Left renal cortex interstitium (tissue), 4 donors: ENCODE measurements at places on chromosomes 11 and 22.
A peak's percentile ranks its signal among the peaks of the same experiment; 100 is the strongest.

DNA sequence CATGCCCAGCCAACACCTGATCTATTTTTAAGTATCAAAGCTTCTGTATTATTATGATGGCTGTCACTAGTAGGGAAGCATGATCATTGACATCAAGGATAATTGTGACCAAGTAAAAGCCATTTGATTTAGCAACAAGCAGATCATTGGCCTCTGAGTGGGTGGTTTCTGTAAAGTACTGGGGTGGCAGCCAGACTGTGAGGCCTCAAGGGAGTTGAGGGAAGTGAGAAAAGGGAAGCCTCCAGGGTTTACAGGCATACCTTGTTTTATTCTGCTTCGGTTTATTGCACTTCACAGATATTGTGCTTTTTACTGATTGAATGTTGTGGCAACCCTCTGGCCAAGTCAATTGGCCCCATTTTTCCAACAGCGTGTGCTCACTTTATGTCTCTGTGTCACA lies 60.1 kb downstream of the PRR5L start:
- DNase-seq: no peak

- DNase-seq: no peak
Measured at GRCh38 chr22:45497351-45498145, 5.1 kb upstream of the FBLN1 start.

DNA sequence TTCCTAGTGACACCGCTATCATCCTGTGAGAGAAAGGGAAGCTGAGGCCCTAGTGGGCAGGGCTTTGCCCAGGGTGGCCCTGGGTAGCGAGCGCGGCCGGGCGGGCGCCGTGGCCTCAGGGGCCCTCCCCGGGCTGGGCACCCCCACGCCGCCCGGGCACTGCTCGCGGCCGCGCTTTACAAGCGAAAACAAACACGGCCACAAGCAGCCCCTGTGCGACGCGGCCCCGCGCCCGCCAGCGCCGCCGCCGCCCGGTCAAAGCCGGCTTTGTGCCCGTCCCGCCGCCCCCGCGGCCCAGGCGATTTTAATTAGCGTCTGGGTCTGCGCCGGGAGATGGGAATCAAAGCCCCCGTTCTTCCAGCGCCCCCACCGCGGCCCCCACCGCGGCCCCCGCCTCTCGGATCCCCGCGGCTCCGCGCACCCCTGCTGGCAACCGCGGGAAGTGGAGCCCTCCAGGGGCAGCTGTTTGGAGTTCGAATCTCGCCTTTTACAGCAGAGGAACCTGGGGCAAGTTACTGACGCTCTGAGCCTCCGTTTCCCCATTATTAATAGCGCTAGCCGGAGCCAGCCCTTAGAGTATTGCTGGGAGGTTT lies 47.9 kb downstream of the CHRDL2 start:
- no peak for DNase-seq

DNA sequence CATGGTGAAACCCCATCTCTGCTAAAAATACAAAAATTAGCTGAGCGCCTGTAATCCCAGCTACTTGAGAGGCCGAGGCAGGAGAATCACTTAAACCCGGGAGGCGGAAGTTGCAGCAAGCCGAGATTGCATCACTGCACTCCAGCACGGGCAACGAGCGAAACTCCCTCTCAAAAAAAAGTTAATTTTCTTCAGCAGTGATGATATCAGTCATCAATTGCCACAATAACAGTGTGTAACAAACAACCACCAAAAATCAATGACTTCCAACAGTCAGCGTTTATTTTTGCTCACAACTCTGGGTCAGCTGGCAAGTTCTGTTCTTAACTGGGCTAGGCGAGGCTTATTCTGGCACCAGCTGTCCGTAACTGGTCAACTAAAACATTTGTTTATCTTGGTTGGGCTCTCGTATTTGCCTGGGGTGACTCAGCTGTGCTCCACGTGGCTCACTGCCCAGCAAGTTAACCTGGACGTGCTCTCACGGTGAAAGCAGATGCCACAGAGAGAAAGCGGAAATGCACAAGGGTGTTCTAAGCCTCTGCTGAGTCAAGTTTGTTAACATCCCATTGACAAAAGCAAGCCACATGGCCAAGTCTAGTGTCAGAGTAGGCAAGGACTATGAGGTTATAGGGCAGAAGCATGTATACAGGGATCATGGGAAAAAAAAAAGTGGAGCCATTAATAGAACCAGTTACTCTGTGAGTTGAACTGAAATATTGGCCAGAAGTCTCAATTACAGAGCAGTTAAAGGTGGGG lies 52.1 kb downstream of the LHFPL7 start:
- peak; percentile 18 for DNase-seq

DNA sequence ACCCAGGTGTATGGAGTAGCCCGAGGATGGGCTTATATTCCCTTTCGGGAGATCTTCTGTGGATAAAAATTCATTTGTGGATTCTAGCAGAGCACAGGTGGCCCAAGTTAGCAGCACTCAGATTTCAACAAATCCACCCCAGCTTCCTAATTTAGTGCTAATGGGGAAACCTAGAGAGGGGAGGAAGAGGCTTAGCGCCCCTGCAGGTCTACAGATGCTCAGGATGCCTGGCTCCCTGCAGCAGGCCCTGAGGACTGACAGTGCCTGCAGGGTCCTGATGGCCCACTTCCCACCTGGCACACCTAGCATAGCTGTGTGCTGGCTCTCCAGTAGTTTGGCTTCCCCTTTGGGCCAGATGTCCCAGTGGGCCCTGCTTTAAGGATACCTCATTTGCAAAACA lies 6.5 kb downstream of the DGAT2 start:
- DNase-seq: no peak

- DNase-seq: no peak
Measured at GRCh38 chr11:110113505-110113904, 20.3 kb downstream of the ZC3H12C start.

- no peak for DNase-seq
Measured at GRCh38 chr22:46748206-46748907, 10.3 kb upstream of the CERK start.

DNA sequence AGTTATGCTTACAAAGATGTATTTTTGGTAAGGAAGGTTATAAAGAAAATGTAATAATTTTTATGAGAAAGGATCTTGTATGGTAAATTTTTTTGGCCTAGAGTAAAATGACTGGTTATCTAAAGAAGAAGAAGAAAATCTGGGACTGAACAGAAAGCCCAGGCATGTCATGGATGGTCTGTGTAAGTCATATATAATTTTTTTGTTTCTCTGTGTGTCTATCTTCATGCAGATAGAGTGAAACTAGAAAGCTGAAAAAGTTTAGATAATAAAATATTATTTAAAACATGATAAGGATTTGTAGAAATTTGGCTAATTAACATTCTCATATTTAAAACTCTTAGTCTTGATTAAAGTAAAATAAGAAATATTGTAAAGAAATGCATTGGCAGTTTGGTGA lies 27.6 kb upstream of the MPEG1 start:
- DNase-seq: no peak

DNA sequence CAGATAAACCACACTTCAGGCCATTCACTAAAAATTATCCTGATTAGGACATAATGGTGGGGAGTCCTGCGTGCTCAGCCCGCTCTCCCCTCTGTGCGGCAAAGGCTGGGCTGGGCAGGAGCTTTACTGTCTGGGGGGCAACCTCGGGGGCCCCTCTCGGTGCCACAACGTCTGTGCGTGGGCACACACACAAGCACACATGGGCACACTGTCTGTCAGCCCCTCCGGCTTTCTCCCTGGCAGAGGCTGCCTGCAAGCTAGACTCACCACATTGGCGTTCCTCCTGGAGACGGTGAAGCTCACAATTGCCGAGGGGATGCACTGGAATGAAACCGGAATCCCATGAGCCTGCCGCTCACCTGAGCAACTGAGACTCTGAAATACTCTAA lies 5.2 kb downstream of the MLC1 start:
- no peak for DNase-seq

DNA sequence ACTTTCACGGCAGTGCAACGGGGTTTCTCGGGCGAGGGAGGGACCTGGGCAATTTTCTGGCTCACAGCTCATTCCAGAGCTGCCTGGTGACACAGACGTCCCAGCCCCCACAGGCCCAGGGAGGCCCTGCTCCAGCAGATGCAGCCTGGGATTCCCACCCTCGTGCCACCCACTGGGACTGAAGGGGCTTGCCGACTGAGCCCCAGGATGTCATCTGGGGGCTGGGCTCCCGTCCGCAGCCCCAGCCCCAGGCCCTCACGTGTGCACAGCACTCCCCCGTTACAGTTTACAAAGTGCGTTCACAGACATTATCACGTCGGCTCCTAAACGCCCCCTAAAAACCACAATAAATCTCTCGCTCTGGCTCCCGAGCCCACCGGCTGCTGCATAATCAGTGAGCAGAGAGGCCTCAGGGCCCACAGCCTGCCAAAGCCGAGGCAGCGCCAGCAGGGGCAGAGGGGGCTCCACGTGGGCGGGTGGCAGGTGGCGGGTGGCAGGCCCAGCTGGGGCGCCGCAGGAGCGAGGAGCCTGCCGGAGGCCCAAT lies 76.9 kb upstream of the TCF20 start:
- DNase-seq: no peak

GRCh38 chr22:44456661-44457412 lies 41.2 kb downstream of the RTL6 start:
- no peak for DNase-seq

DNA sequence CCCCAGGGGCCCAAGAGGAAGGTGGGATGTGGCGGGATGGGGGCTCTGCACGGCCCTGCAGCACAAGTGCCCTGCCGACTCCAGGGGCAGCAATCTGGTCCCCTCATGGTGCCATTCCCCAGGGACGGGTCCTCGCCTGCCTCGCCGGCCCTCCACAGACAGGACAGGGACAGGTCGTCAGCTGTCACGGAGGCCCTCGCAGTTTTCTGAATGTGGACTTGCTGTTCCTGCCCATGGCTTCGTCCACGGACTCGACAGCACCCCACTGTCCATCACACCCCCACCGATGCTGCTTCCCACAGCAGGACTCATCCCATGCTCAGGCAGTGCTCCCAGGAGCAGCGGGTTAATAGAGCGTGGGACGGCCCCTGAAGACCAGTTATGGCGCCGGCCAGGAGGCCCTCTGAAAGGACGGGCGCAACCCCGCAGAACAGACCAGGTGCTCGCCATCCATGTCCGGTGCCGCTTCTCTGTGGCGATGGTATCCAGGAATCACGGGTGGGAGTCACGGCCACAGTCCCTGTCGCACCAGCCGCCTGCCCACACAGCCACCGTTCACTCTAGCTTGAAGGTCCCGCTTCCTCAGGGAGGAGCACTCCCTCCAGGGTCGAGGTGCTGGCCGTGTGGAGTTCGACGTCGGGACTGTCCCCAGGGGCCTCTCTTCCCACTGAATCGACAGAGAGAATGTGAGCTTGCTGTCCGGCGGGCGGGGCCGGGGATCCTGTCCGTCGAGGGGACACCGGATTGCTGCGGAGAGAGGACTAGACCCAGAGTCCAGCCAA lies 18.5 kb upstream of the MUC2 start:
- DNase-seq: no peak

DNA sequence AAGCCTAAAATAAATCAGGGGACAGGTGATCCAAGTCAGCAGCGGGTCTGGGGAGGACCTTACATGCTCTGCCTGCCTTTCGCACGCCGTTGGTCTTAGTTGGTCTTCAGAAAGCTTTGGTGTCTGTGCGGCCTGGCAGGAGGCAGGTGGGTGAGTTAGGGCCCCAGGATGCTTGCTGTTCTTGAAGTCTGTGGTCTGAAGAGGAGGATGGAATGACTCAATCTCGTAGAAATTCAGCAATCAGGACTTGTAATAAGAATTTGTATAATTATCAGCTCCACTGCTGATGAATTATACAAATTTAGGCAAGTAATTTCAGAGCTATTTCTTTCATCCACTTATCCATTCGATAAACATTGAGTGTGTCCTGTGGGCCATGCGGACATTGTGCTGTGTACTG lies 138.5 kb downstream of the FEZ1 start:
- no peak for DNase-seq

DNA sequence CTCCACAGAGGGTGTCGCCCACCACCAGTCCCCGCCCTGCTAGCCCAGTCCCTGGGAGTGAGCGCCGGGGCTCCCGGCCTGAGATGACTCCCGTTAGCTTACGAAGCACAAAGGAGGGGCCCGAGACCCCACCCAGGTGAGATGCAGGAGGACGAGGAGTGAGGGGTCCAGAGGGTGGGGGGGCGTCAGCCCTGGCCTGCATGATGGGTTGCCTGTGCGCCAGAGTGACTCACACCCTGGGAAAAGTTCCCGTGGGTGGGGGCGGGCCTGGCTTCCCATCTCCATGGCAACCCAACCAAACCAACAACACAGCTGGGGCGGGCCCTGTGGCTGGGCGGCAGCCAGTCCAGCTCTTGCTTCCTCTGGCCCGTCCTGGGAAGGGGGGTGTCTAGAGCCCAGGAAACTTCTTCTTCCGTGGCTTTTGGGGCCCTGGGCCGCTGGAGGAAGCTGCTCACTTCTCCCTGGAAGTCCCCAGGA lies 4.5 kb downstream of the GAS2L1 start:
- peak; percentile 61 for DNase-seq

DNA sequence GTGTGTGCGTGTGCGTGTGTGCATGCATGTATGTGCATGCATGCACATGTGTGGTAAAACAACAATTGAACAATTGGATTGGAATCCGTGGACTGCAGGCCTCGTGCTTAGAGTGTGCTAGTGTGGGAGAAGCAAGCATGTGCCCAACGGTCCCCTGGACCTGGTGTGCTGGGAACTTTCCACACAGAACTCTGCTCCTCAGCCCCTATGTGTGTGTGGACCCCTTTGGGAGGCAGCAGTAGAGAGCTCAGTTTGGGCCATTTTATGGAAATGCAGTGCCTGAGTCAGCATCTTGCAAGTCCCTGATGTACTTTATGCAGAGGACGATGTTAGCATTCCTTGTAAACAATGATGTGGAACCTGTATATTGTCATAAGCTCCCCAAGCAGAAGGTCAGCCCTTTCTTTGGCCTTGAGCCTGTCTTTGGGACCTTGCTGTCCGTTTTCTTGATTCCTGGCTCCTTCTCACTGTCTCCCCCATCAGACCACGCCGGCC lies 167.3 kb downstream of the TBC1D22A start:
- no peak for DNase-seq

DNA sequence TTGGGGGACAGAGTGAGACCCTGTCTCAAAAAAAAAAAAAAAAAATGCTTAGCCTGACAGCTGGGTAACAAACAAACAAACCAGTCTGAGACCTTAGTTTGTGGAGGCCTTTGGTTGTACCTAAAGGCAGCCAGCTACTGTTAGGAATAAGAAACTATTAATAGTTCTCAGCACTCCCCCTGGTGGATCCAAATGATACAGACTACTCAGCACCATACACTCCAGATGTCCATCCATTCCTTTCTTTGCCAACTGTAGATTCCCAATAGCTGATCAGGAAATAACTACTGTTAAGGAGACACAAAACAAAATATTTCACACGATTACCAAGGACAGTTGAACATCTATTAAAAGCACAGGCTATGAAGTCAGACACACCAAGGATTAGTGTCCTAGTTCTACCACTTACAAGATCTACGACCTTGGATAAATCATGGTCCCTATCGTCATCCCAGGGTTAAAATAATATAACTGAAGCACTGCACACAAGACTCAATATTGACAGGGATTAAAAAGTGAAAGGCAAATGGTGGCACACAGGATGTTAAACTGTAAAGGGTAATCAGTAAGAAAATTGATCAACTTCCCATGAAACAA lies 17.2 kb downstream of the CLDN25 start:
- DNase-seq: peak; percentile 10

- no peak for DNase-seq
Measured at GRCh38 chr11:28799316-28799715, 691.1 kb downstream of the METTL15 start.
